Suppressor macrophage (primary cell): ENCODE measurements at places on chromosomes 16 and 17.

DNA sequence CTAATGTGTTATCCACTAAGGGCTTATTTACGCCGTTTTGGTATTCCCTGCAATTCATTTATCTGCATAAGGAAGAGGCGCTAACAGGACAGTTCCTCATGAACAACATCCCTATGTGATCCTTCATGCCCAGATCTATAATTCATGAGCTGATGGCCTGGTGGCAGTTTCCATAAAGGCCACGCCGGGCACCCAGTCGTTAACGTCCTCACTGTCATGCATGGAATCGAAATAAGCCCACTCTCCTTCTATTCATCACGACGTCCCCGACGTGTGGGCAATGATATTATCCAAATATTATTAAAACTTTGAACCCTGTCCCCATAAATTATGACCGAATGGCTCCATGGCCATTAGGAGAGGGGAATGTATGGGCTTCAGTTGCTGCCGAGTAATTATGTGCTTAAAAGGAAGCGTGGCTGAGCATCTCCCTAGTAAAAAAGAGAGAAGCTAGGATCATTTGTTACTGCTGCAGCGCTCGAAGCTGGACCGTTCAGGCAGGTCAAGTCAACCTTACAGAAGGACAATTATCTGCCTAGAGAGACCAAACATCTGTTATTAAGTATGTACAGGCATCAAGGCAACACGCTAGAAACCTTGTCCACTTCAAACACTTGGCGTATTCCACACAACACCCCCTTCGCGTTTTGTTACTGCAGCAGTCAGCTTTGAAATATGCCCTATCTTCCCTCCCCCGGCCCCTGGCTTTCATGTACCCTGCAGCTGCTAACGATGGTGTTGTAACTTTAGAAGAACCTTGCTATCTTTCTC is 94.0 kb upstream of the SALL1 start:
- DNase-seq = no peak

DNA sequence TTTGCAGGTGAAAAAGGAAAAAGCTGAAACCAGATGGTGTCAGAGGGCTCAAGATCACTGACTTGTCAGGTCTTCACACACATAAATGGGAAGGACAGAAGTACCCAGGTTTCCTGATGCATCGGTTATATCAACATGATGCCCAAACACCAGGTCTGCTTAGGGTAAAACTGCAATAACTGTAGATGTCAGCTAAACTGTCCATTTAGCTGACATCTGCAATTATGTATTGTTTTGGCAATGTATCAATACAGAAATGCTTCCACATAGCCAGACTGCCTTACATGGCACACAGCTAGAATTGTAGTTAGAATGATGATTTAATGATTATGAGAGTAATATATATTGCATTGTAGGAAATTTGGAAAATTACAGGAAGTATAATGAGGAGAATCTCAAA is 5.0 kb downstream of the ACSM3 start:
- DNase-seq = no peak

DNA sequence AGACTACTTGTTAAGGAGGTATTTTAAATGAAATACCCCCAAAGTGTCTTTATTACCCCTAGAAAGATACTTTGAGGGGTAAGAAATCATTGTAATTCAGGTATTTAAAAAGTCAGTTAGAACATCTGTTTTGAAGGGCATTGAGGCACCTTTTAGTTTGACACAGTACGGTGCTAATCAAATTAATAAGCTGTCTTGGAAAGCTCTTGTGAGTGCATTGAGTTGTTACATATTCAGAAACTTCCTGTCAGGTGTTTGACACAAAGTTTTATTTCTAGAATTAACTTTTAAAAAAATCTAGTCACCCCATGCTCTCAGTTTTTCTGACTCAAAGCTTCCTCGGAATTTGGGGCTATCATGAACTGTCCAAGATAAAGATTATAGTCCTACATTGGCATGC is 4.6 kb downstream of the RBBP6 start:
- no peak for DNase-seq

GRCh38 chr16:17572145-17572544 is 101.4 kb upstream of the XYLT1 start:
- no peak for DNase-seq

GRCh38 chr16:3036726-3037315 is at the start of gene BICDL2:
TSS of gene BICDL2 (minus strand) at chr16:3036944. CDS start at chr16:3035496, 1,448 bp downstream.
- DNase-seq = no peak
